AG09309 (cell line): ENCODE measurements at places on chromosomes 7 and 10.
A peak's percentile ranks its signal among the peaks of the same experiment; 100 is the strongest.

GRCh38 chr10:79101560-79102497 is 33.1 kb downstream of the ZMIZ1 start:
- no peak for DNase-seq

DNA sequence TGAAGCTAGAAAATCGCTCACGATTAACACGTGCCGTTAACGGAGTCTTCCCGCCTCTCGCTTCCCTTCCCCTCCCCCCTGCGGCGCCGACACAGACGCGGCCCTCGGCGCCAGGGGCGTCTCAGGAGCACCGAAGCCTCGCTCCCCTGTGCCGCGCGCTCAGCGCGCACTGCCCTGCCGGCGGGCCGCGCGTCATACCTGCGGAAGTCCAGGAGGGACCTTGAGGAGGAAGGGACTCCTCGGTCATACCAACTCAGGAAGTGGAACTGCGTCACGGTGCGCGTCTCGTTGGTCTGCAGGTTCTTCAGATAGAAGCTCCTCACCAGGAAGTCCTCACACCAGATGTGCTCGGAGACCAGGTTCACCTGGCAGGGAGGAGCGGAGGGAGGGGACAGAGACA is 239.6 kb downstream of the DNAJB6 start:
- DNase-seq, result no peak

- no peak for DNase-seq
Measured at GRCh38 chr7:133770863-133771492, 356.2 kb upstream of the LRGUK start.

DNA sequence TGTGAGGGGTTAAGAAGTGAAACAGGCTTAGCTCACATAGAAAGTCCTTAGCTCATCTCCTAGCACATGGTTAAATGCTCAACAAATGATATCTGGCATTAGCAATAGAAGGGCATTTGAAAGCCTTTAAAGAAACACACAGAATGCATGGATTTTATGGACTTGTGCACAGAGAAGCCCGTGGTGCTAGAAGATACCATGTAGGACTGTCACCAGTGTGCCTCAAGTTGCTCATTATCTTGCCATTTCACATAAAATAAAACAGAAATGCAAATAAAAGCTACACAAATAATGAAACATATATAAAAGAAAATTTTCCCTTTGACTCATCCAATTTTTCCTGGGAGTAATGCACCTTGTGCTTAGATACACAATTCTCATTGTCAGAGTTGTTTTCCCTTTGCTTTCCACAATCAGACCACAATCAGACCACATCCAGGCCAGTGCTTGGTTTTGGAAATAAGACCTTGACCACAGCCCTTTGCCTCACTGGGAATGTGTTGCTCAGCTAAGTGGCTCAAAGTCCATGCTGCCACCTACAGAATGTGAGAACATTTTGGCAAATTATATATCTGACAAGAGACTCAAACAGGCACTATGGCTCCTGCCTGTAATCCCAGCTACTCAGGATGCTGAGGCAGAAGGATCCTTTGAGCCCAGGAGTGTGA is 9.5 kb upstream of the WDR11 start:
- DNase-seq, result no peak

DNA sequence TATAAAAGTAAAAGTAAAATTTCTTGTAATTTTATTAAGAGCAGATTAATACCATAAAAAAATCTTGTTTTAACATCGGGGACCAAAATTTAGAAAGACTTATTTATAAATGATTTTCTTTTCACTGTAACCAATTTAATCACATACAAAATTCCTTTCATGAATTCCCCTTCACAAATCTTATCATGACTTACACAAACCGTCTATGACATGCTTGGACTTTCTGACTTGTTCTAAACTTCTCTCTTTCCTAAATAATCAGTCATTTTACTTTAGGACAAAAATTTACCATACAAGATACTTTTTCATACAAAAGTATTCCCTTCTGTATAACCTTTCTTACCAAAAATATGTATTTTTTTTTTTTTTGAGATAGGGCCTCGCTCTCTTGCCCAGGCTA is 9.3 kb downstream of the CROT start:
- DNase-seq, result no peak

- no peak for DNase-seq
Measured at GRCh38 chr10:29680091-29680490, 45.3 kb upstream of the SVIL start.

GRCh38 chr7:127751490-127752448 is 99.8 kb downstream of the SND1 start:
- DNase-seq, result no peak

- peak; percentile 69 for DNase-seq
Measured at GRCh38 chr10:4775808-4776207, 50.2 kb upstream of the AKR1E2 start.

DNA sequence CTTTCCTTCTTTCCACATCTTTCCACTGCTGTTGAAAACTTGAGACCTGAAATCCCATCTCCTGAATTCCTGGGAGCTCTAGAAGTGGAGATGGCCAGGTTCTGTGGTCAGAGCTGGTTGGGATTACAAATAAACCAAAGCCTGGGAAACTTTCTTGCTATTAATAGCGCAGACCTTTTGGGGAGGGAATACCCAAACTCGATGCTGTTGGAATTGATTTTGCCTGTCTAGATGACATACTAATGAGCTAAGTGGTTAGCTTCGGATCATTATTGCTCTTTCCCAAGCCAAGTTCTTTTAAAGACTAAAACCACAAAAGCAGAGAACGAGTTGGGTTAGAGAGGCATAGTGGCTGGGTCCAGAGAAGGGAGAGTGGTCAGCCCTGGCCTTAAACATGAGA is 76.6 kb downstream of the TCF7L2 start:
- DNase-seq, result peak; percentile 83

DNA sequence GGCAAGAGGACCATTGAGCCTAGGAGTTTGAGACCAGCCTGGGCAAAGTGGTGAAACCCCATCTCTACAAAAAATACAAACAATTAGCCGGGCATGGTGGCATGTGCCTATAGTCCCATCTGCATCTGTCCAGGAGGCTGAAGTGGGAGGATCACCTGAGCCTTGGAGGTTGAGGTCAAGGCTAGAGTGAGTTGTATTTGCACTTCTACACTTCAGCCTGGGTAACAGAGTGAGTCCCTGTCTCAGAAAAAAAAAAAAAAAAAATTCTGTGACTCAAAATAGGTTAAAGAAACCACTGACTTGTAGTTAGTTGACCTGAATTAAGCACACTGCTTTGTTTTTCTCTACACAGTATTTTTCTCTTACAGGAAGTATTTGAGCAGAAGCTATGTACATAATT is 74.4 kb downstream of the METTL2B start:
- DNase-seq, result no peak

DNA sequence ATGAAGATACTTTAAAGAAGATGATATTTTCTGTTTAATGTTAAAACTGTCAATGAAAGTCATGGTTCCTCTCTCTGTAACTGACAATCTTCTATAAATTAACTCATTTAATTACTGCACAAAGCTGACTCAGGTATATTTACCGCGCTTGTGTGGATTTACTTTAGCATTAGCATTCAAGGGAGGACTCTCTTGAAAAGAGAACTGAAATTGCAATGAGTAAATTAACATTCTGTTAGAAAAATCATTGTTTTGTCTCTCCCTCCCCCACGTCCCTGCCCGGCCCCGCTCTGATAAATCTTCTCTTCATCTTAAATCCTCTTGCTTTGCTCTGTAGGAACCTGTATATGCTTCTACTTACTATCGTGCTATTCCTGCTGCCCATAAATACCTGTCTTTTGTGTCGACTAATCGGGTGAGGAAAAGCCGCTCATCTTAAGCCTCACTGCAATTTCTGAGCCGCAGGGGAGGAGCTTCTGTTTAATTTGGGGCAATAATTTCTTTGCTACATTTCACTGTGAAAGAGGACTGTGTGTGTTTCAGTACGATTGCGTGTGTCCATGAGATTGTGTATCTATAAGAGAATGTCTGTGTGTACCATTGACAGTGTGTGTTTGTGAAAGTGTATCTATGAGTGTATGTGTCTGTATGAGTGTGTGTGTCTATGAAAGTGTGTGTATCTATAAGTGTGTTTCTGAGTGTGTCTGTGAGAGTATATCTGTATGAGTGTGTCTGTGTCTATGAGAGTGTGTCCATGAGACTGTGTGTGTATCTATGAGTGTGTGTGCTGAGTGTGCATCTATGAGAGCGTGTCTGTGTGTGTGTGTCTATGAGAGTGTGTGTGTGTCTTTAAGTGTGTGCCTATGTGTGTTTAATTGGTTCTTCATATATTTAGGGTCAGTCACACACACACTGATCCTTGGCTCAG is 46.5 kb upstream of the LYZL2 start:
- no peak for DNase-seq

DNA sequence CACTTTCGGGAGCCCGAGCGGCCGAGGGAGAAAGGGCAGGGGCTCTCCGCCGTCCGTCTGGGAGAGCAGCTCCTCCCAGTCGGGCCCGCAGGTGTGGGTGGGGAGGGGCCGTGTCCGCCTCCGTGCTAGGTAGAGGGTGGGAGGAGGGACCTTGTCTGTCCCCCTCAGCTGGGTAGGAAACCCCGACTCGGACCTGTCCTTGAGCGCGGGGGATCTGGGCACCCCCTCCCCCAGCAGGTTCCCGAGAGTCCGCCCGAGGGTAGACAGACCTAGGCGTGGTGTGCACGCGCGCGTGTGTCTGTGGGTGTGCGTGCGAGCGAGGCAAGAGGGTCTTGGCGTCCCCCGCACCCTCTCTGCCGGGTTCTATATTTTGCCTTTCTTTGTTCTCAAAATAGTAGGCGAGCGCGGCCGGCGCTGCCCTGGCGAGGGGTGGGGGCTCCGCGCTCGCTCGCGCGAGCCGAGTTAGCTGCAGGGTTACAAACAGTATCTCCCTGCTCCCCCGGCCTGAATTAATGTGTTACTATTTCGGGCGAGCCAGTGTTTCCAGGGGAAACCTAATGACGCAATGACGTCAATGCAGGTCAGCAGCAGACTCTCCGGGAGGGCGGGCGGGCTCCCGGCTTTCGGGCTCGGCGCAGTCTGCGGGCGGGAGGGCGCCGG is 73.9 kb upstream of the LEP start:
- DNase-seq, result no peak

DNA sequence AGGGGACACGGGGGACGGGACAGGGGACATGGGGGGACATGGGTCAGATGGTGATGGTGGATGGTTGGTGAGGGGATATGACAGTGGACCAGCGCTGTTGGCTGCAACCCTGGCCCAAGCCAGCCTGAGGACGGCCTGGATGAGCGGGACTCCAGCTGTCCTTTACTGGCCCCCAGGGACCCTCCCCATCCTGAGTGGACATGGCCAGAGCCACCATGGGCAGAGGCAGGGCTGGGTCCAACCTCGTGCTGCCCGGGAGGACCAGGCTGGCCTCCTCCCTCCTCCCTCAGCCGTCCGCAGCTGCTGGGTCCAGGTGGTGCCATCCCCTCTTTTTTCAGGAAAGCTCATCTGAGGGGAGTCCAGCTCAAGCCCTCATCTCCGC is 30.4 kb downstream of the GET4 start:
- no peak for DNase-seq

DNA sequence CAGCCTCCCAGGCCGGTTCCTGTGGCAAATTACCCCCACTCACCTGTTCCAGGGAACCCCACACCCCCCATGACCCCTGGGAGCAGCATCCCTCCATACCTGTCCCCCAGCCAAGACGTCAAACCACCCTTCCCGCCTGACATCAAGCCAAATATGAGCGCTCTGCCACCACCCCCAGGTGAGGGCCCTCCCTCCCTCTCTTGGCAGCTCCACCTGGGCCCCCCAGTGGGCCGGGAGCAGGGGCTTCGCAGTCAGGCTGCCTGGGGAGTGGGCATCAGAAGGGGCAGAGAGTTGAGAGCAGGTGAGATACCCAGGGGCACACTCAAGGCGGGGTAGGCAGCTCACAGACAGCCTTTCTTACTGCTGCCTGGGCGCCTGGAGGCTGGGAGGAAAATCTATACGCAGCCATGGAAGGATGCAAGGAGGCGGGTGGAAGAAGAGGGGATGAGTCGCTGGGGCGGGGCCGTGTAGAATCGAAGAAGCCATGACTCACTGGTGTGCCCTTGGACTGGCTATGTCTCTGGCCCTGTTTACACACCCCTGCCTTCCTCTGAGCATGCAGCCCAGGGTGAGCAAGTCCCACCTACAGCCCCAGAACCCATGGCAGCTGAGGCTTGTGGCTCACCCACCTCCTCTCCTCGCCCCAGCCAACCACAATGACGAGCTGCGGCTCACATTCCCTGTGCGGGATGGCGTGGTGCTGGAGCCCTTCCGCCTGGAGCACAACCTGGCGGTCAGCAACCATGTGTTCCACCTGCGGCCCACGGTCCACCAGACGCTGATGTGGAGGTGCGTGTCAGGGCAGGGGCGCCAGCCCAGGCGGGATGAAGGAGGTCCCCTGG is 48.6 kb upstream of the PPIF start:
- DNase-seq, result peak; percentile 89

DNA sequence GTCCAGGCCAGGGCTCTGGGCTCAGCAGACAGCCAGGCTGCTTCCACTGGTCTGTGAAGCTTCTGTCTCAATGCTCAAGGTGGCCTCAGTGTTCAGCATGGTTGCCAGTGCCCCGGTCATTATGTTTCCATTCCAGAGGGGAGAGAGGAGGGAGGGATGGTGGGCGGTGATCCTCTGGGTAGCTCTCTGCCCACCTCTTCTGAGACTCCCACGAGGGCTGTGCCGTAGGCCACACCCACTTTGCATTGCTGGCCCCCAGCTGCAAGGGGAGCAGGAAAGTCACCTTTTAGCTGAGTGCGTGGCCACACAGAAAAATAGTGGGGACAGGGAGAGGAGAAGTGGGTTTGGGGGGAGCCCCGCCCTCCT is 42.5 kb downstream of the FOXK1 start:
- no peak for DNase-seq
